ENCODE measurements at places on chromosomes 3 and 15.

DNA sequence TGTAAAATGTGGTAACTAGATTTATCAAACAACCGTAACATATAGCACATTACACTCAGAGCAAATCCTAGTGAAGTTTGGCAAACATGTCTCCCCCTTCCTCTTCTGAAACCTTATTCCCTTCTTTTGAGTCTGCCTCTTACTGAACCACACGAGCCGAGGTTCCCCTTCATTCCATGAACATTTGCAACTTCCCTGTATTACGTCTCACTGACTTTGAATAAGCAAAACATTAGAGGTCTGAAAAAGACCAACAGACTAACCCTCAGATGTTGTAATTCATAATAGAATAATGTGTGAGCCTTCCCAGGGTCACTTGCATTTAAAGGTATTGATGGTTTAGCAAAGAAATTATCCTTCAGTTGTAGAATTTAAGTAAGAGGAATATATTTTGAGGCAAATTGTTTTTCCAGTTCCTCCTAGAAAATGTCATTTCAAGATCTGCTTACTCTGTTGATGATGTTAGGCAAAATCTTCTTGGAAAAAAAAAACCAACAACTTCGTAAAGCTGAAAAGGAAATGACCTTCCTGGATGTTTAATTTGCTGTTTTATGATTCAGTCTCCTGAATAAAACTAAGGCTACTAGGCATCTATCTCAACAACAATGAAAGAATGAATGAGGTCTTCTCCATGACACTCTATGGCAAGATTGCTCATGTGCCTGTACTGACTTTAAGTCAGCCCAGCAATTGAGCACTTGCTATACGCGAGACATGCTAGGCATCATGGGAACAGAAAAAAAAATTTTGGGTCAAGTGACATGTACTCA is 296.9 kb upstream of the NECTIN3 start:
- no peak for DNase-seq

- DNase-seq: no peak
Measured at GRCh38 chr3:58246148-58247047, 8.8 kb downstream of the ABHD6 start.

DNA sequence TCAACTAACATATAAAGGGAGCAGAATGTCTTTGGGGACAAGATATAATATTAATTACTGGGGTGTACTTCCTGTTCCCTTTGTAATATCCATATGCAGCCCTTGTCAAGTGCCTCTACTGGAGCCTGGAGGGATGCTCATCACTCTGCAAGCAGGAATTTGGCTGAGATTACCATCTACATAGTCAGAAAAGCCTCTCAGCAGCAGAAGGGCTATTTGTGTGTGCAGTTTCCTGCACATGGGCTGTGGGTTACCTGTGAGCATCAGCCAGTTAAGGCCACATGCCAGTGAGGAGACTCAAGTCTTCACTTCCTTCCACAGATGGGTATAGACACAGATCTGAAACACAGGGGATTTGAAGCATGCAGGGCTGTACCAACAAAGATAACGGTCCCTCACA is 278.1 kb upstream of the PLSCR5 start:
- no peak for DNase-seq

DNA sequence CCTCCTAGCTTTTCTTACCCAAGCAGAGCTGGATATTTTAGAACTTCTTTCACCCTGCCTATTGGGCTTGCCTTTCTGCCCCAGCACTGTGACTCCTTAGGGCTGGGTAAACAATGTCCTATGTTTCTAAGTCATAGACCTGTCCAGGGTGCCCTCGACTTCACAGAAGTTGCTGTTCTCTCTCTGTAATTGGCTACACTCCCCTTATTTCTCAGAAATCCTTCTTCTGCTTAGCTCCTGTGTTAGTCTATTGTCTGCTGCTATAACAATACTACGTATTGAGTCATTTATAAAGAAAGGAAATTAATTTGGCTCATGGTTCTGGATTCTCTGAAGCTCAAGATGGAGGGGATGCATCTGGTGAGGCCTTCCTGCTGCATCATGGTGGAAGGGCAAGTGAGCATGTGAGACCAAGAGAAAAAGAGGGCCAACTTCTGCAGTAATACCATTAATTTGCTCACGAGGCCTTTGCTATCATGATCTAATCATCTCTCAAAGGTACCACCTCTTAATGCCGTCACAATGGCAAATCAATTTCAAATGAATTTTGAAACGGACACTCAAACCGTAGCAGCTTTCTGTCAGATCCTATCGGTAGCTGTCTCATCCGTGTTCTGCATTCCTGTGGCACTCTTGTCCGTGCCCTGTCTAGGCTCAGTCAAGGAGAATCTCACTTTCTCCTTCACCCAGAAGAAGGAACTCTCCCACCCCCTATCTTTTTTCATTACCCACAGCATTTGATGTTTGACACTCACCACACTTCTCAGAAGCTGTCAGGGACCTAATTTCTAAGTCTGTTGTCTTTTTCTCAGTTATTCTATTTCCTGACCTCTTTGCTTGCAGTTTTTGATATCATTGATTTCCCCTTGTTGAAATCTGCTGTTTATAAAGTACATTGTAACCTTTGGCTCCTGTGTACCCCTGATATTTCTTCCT is 22.3 kb upstream of the GPR171 start:
- DNase-seq: no peak

GRCh38 chr15:39266890-39267289 is 314.0 kb upstream of the THBS1 start:
- DNase-seq: no peak

Measured in stimulated activated CD8-positive, alpha-beta memory T cell treated with anti-CD3 and anti-CD28 coated beads, Interleukin-2, amount 100 ng/mL, for 48 hours (primary cell).